ENCODE measurements at places on chromosomes 6 and 20.

GRCh38 chr6:85537055-85537494, 56.6 kb downstream of the SNX14 start:
- DNase-seq = no peak

GRCh38 chr6:70398783-70399728, 14.3 kb upstream of the FAM135A start:
- no peak for DNase-seq

DNA sequence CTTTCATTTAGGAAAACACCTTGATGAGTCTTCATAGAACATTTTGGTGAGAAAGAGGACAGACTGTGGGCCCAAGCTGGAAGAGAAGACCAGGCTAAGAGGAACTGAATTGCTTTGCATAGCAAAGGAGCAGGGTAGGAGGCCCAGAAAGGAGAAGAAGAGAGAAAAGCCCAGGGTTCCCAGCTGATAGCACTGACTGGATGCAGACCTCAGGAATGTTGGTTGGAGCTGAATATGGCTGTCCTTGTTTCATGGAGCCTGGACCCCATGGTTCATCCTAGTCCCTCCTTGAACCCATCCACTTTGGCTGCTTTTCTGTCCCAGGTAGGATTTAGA, 18.0 kb upstream of the ZFAND3 start:
- DNase-seq = no peak

DNA sequence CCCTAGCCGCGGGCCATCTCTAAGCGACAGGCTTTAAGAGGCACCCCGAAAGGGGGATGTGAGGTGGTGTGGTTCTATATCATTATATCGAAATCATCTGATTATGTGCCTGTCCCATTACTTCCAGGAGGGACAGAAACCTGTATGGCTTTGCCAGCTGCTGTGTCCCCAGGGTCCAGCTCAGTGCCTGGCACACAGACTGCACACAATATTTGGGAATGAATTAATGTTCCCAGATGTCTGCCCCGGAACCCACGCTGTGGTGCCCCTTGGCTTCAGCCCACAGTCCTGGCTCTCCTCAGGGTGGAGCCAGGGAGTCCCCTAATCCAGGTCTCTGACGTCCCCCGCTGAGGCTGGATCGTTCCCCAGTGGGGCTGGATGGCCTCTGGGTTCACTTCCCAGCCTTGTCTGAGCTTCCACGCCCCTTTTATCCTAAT, 8.9 kb upstream of the AHCY start:
- no peak for DNase-seq

DNA sequence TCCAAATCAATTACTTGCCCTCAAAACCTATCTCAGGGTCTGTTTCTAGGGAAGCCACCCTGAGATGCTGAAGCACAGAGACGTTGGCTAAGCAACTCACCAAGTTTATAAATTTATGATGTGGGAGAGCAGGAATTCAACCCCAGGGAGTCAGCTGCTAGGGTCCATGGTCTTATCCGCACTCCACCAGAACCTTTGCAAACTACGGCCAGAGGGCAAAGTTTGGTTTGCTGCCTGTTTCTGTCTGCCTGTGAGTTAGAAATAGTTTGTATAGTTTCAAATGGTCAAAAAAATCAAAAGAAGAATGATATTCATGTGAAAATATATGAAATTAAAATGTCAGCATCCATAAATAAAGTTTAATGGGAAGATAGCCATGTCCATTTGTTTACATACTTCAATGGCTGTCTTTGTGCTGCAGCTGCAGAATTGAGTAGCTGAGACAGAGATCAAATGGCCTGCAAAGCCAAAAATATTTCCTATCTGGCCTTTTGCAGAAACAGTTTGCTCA, 83.7 kb upstream of the ZFP64 start:
- DNase-seq = no peak

DNA sequence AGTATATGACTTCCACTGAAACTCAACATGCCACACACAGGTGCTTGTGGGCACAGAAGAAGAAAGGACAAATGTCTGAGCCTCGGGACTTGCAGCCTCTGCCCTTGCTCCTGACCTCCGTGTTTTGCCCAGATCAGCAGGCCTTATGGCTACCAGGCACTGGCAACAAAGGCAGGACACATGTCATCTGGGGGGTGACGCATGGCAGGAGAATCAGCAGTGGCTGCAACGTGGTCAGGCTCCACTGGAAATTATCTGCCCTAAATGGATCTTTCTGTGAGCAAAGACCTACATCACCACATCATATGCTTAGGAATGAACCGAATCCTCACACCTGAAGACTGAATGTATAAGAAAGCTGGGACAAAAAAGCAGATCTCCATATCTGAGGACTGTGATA, 78.9 kb downstream of the ELOVL5 start:
- no peak for DNase-seq

DNA sequence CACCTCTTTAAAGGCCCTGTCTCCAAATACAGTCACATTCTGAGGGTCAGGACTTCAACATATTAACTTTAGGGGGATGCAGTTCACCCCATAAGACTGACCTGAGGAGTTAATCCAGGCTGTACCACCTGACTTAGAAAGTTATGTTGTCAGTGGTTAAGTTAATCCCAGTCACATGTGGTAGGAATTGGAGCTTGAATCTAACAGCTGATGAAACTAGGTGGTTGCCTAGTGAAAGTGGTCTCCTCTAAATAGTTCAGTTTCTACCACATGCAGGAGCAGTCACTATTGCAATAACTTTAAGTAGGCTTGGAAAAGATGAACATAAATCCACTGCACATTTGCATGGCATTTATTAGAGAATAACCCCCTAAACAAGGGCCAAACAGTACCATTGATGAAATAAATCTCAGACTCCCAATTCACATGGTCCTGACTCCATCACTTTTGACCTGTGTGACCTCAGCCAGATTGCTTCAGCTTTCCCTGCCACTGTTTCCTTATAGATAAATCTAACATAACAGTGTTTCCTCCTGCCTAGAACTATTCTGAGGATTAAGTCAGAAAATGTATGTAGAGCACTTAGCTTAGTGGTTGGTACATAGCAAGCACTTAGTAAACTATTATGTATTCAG, 20.1 kb downstream of the SAMD5 start:
- no peak for DNase-seq

- no peak for DNase-seq
Observed at GRCh38 chr20:37976887-37977286, 56.4 kb downstream of the TTI1 start.

DNA sequence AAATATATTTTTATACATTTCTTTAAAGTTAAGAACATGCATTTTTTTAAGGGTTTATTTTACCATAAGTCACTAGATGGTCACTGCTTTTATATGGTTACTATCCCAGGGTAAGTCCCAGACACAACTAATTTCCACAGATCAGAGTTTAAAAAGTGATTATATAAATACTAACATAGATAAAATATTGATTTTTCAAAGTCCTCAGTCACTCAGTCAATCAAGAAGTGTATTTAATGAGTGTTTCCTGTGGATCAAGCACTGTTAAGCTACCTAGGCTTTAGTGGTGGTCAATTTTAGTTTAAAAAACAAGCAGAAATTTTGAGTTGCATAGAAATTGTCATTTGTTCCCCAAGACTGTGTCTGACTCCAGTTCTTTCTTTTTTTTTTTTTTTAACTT, 399.5 kb upstream of the SYNCRIP start:
- no peak for DNase-seq

GRCh38 chr6:89387516-89388201, 24.4 kb downstream of the RRAGD start:
- no peak for DNase-seq

- no peak for DNase-seq
Observed at GRCh38 chr6:127791779-127792528, 108.9 kb downstream of the THEMIS start.

DNA sequence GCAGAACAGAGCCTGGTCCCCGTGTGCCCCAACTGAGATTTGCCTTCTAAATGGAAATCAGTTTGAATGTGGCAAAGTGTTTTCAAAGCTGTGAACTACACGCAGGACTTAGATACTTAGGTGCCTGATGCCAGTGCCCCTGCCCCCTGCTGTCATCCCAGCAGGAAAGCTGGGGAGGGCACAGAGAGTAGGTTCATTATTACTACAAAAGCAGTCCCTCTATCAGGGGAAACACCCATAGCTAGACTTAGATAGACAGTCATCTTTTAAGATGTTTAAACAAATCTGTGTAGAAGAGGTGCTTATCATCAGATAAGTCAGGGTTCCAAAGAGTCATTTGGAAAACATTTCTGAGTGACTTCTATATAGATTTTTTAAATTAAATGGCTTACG, 155.0 kb upstream of the SNX9 start:
- DNase-seq = no peak

GRCh38 chr6:56752009-56752408, 109.3 kb upstream of the DST start:
- DNase-seq = no peak

DNA sequence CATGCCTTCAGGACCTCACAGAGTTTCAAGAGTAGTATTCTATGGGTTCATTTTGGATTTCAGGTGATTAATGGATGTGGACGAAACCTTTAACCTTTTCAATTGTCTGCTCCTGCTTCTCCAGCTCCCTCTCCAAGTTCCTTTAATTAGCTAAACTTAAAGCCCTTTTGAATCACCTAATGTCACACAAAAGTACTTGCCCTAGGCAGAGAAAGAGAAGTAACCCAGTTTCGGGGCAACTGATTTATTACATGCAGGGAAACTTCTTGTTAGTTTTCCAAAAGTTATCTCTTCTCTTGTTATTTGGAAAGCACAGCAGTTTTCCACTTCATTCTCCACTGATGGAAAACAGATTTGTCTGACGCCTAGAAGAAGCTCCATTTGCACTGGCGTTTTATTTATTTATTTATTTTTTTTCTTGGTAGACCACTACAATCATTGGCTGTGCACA, 407.7 kb upstream of the JARID2 start:
- no peak for DNase-seq

GRCh38 chr6:22706651-22707050, 137.3 kb downstream of the HDGFL1 start:
- DNase-seq = no peak

DNA sequence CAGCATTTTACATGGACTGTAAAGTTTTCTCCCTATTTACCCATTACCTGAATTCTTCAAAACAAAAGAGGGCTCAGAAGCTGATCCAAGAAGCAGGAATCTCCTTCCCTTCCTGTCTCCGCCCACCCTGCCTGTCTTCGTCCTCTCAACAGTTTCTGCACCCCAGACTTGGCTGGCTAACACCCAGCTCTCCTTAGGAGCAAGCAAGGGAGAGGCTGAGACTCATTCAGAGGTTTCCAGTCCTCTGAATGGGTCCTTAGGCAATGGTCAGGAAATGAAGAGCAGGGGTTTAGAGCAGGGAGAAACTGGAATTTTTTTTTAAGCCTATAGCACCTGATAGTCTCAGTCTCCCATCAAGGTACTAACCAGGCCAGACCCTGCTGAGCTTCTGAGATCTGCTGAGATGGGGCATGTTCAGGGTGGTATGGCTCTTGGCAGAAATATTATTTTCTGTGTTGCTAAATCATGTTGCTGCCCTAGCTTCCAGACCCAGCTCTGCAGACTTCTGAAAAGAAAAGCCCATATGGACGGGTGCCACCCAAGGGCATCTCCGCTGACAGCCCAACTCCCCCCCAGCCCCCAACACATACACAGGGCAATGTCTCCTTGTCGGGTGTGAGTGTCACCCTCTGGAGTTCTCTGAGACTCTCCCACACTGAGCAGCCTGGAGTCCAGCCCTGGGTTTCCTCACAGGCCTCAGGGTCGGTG, 74.6 kb upstream of the CD93 start:
- DNase-seq = no peak

- DNase-seq = no peak
Observed at GRCh38 chr6:144758602-144759001, 473.5 kb downstream of the UTRN start.

DNA sequence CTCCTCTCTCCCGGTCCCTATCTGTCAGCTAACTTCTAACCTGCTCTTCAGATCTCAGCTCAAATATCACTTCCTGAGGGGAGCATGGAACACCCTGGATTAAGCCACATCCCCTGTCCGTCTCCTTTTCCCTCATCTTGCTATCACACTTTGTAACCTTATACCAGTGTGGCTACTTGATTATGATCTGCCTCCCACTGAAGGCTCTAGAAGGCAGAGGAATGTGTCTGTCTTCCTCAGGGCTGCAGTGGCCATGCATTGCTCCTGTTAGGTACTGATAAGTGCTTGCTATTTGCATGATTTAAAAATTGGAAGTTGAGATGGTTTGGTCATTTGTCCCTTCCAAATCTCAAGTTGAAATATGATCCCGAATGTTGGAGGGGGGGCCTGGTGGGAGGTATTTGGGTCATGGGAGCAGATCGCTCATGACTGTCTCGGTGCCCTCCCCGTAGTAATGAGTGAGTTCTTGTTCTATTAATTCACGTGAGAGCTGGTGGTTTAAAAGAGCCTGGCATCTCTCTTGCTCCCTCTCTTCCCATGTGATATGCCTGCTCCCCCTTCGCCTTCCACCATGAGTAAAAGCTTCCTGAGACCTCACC, 71.4 kb downstream of the PLCB4 start:
- no peak for DNase-seq

DNA sequence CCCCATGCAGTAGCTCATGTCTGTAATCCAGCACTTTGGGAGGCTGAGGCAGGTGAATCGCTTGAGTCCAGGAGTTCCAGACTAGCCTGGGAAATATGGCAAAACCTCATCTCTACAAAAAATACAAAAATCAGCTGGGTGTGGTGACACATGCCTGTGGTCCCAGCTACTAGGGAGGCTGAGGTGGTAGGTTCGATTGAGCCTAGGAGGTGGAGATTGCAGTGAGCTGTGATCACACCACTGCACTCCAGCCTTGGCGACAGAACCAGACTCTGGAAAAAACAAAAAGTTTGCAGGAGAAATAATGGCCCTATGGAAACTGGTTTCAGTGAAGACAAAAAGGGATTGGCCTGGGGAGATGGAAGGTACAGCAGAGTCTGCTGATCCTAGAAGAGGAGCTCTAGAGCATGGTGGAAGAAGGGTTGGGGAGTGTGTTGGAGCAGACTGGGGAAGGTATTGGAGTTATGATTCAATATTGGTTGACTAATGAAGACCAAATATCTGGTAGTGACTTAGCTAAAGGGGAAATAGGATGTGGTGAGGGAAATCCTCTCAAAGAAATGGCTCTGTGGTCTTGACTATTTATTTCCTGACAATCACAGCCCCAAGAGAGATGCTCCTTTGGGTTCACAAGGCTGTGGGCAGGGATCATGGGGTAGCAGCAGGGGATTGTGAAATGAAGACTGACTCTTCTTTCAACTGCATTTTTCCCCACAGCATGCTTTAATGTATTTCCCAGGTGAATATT, 281.9 kb downstream of the UTRN start:
- no peak for DNase-seq

GRCh38 chr6:24994812-24995211, 59.1 kb upstream of the RIPOR2 start:
- no peak for DNase-seq

DNA sequence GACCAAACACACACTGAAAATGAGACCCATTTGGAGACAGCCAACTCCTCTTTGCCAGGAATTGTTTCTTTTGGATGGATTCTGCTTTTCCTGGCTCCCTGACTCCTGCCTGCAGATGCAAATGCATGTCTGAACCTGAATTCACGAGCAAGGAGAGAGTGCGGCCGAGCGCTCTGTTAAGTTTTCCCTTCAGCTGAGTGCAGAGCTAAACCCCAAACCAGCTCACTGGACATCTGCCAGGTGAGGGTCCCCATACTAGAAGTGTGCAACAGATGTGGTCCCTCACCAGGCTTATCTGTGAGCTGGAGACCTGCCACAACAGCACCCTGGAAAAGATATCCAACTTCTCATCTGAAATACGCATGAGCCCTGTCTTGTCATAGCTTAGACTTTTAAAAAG, 59.0 kb downstream of the CD164 start:
- no peak for DNase-seq

All from CD14-positive monocyte (primary cell).